Heart right ventricle (tissue), 16 donors: ENCODE measurements at places on chromosomes 3 and 15. TPM values are rescaled to one million over a fixed set of nuclear protein-coding genes. Genes with fewer than 3 reads are reported as not detected.

DNA sequence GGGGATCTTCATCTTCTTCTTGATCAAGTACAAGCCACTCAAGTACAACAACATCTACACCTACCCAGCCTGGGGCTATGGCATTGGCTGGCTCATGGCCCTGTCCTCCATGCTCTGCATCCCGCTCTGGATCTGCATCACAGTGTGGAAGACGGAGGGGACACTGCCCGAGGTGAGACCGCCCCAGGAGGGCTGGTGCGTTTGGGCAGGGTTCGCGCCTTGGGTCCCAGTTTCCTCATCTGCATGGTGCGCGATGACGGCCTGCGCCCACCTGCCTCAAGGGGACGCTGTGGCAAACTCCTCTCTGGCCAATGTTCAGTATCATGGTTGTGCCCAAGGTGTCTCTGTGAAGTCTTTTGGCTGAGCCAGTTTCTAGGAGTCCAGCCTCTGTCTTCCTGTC, 57.5 kb upstream of the SLC6A1 start:
- DNase-seq, result no peak

DNA sequence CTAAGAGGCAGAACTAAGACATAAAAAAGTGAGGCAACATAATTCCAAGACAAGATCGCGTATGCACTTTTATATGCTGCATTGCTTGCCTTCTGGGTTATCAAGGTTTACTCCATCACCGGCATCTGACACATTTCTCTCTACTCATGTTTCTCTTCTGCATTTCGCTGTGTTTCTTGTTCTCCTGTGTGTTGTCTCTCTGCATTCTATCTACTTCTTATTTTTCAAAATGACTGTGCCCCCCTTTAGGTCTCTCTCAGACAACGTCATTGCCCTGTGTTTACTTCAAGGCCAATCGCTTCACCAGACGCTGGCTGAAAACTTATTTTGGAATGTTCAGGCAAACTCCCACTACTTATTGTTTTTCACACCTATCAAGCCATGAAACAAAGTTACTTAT, 280.4 kb downstream of the KCNH8 start:
- no peak for DNase-seq

DNA sequence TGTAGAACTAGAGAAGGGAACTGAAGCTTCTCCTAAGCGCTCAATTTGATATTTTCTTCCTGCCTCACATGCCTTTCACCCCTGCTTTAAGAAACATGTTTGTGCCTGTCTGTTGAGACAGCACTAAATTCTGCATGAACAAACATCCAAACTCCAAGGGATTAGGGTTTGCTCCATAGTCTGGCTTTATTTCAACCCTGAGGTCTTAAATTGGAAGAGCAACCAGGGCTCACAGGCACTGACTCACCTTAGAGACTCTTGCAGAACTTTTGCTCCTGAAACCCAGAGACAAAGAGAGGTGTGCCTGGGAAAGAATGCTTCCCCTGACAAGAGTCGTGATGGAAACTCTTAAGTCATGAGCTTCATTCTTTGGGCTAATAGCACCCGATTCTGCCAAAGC, 393.9 kb upstream of the MCTP2 start:
- DNase-seq, result no peak

GRCh38 chr3:132641837-132642538, 17.6 kb downstream of the ACAD11 start:
- no peak for DNase-seq

DNA sequence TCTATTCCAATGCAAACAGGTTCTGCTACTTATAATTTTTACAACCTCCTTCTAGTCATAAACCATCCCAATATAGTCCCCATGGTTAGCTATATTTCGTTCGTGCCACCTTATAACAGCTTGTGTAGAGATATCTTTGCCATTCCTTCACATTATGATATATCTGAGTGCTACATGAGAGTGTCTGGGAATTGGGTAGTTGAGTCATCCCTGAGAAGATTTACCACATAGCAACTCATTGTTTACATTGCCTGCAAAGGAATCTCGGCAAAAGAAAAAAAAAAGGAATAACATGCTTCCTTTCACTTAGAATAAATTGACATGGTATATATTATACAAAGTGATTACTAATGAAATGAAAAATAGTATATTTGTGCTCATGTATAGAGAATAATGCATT, 86.0 kb upstream of the VGLL3 start:
- no peak for DNase-seq

ZNF621 gene
- 14.6 TPM for total RNA-seq

SLC7A14 gene
- total RNA-seq, result not detected

GRCh38 chr3:55185380-55185779, 257.5 kb upstream of the LRTM1 start:
- no peak for DNase-seq

DNA sequence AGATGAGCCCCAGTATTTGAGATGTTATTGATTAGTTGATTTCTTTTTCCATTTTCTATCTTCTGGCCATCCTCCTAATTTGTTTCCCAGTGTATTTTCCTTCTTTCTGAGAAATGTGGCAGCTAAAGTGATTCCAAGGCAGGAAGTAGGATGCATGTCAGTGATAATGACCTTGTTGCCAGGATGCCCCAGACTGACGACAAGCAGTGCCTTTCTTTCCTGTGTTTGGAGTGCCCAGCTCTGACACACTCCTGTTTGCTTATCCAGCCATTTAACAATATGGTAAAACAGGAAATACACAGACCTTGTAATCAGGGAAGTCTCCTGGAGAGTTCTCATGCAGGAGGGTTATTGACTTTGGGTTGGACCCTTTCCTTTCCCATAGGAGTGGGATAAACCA, 20.4 kb downstream of the TMOD2 start:
- DNase-seq, result no peak
